Hematopoietic multipotent progenitor cell treated with erythropoietin and hydrocortisone succinate and interleukin-3 and kit ligand, for 4 days (in vitro differentiated cells): ENCODE measurements at places on chromosomes 1 and 21.

GRCh38 chr1:85330711-85331290 is 54.4 kb upstream of the BCL10 start:
- DNase-seq = no peak

DNA sequence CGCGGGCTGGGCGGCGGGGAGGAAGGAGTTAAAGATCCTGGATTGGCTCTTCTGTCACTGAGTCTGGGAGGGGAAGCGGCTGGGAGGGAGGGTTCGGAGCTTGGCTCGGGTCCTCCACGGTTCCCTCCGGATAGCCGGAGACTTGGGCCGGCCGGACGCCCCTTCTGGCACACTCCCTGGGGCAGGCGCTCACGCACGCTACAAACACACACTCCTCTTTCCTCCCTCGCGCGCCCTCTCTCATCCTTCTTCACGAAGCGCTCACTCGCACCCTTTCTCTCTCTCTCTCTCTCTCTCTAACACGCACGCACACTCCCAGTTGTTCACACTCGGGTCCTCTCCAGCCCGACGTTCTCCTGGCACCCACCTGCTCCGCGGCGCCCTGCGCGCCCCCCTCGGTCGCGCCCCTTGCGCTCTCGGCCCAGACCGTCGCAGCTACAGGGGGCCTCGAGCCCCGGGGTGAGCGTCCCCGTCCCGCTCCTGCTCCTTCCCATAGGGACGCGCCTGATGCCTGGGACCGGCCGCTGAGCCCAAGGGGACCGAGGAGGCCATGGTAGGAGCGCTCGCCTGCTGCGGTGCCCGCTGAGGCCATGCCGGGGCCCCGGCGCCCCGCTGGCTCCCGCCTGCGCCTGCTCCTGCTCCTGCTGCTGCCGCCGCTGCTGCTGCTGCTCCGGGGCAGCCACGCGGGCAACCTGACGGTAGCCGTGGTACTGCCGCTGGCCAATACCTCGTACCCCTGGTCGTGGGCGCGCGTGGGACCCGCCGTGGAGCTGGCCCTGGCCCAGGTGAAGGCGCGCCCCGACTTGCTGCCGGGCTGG is at the start of gene NPR1:
Gene NPR1 (plus strand): TSS at position 170 of the 818 bp plus-strand sequence. CDS start 421 bp downstream, at position 591.
- peak; percentile 61 for DNase-seq

GRCh38 chr1:202619505-202619904 is 90.7 kb downstream of the SYT2 start:
- no peak for DNase-seq

- DNase-seq = no peak
Measured at GRCh38 chr1:69846267-69846666, 278.5 kb downstream of the LRRC7 start.

- DNase-seq = no peak
Measured at GRCh38 chr1:43420874-43421273, 31.2 kb downstream of the SZT2 start.

DNA sequence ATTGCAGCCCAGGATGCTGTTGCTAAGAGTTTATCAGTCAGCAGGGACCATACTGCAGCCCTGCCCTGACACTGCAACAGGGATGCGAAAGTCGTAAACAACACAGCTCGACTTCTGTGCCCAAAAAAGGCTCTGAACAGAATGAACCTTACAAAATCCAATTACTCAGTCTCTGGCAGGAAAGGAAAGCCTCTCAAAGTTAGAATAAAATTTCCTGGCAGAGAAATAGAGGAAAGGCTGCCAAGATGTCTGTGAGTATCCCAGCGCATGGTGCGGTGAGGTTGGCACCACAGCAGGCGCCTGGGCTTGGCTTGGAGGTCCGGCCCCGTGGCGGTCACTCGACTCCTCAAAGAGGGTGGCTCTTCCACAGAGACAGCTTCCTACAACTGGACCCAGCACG is 185.8 kb downstream of the PCP4 start:
- DNase-seq = no peak

DNA sequence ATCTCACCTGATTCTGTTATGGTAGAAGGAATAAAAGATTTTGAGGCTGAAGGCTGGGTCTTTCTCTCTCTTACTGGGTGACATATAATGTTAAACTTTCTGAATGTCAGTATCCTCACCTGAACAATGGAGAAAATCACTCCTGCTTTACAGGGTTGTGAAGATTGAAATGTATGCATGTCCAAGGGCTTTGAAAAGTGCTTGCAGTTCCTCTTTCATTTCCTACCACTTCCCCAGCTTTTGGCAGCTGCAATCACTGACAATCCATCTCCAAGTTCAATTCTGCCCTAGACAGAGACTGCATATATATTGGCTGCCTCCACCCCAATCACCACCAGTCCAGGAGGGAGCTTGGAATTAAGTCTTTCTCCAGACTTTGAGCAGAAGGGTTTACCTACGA is 39.8 kb downstream of the FAM78B start:
- DNase-seq = no peak

DNA sequence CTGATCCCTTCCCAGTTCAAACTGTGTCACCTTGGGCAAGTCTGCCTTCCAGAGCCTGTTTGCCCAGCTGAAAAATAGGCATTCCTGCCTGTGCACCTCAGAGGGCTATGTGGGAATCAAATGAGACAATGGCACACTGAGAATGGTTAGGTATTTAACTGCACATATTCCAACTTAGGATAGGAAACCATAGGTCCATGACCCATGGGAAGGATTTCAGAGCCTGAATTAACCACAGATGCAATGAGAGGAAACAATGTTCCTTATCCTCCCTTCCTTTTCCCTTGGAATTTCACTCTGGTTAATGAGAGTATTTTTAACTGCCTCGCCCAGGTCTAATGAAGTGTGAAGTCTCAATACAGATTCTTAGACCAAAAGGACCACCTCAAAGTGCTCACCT is 12.7 kb downstream of the PAFAH2 start:
- DNase-seq = no peak

GRCh38 chr1:91821126-91821868 is 64.7 kb downstream of the TGFBR3 start:
- DNase-seq = peak; percentile 10

DNA sequence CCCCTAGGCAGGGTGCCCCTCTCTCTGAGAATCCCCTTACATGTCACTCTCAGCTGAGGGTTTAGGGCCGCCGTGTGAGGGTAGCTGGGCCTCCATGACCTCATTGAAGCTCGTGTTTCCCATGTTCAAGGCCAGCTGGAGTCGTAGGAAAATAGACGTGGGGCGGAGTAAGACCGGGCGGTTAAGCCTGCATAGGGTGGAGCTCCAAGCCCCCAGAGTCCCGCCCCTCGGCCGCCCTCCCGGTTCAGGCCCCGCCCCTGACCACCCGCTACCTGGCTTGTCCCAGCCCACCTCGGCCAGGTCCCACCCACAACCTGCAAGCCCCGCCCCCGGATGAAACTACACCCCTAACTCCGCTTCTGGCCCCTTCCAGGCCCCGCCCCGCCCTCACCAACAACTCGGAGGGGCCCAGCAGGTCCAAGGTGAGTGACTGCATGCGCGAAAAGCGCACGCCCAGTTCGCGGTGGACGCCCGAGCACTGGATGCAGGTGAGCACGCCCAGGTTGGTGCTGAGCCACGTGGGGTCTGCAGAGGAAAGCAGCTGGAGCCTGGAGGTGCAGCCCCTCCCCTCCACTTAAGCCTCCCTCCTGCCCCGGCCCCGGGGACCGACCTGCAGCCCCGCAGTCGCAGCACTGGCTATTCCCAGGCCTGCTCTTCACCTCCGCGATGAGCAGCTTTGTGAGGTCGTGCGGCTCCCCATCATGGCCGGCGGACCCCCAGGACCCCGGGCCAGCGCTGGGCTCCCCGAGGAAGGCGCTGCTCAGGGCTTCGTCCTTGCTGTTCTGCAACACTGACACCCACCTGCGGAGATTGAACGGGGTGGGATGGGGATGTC is 12.2 kb upstream of the TCEA3 start:
- peak; percentile 49 for DNase-seq

DNA sequence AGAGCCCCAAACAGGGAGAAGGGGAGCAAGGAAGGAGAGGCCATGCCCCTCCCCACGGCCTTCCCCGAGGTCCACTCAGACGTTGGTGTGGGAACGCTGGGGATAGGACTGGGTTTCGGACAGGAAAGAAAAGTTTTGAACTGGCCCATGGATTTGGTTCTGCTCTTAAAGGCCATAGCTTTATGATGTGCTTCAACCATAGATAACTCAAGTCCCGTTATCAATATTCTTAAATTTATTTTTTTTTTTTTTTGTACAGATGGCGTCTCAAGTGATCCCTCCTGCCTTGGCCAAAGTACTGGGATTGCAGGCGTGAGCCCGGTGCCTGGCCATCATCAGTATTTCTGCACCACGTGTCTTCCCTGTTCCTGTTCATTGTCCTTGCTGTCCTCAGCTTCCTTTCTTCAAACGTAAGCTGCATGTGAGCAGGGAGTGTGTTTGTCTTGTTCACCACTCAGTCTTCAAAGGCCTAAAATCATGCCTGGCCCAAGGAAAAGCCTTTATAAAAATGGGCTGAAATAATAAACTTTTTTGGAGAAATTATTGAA is 820 bp upstream of the KRTAP10-1 start:
- DNase-seq = no peak

DNA sequence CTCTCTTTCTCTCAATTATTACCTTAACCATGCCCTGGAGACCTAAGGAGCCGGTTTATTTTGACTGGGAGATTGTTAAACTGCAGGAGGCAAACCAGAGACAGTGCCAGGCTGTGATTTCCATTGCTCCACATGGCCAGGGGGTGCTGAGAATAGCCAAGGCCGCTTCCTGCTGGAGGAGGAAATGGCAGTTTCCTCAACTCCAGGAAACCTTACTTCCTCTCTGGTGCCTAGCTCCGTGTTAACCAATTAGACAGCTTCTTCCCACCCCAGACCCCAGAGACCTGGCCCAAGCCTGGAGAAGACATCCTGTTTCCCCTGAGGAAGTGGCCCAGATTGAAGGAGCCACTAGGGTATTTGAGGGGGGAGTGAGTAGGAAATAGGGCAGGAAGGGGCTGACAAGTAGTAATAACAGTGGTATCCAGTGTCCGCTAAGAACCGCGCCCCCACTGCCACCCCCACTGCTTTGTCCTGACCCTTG is 161.2 kb downstream of the PLPP3 start:
- DNase-seq = no peak

DNA sequence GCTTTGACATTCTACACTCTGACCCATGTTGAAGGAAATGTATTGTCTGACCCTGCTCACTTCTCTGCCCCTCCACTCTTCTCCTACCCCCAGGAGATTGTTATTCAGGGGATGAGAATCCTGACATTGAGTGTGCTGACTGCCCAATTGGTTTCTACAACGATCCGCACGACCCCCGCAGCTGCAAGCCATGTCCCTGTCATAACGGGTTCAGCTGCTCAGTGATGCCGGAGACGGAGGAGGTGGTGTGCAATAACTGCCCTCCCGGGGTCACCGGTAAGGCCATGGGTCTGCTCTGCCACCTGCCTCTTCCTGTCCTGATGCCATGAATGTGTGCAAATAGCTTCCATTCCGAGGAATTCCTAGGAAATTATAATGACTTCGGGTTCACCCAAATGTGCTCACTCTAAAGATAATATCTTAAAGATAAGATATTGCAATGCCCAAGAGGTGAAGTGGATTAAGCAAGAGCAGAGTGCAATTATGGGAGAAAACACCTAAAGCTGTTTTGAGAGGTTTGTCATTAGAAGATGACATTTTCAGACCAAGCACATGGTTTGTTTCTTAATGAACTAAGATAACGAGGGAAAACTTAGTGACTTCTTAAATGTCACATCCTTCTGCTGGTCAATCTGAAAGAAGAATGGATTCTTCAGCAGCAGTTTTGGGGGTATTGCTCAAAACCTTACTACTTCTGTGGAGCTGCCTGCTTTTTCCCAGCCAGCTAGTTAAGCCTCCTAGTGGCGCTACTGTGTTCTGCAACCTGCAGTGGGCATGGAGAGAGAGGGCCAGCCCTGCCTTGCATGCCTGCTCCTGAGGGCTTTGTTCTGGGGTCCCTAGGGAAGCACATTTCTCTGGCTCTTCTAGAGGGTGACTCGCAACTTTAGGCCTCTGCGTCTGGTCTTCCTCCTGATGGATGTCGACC is 41.6 kb downstream of the LAMC2 start:
- DNase-seq = peak; percentile 65

GRCh38 chr1:162660574-162660973 is 28.3 kb downstream of the DDR2 start:
- no peak for DNase-seq

GRCh38 chr21:45051580-45052434 is 22.6 kb upstream of the ADARB1 start:
- no peak for DNase-seq

- DNase-seq = no peak
Measured at GRCh38 chr1:161884475-161884874, 118.4 kb downstream of the ATF6 start.

GRCh38 chr1:2124446-2125198 is 70.0 kb downstream of the FAAP20 start:
- DNase-seq = no peak

GRCh38 chr1:198241553-198241952 is 84.8 kb downstream of the NEK7 start:
- DNase-seq = no peak

DNA sequence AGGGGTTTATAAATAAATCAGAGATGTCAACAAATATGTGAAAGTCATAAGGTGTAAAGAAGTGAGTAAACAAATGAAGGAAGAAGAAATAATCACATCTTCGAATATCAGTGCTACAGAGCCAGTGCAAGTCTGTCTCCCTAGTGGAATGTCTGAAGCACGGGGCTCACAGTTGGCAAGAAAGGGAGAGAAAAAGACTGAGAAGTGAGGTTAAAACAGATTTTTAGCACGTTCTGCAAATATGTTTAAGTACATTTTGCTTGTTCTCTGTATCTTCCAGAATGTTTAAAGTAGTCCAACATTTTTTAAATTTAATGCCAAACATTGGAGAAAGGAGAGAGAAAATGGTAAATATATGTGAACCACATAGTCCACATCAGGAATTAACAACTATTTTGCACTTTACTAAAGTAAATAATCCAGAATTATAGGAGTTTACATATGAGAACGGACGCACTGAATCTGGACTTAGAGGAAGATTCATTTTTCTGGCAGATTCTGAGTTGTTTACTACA is 682.4 kb downstream of the LTN1 start:
- DNase-seq = no peak

DNA sequence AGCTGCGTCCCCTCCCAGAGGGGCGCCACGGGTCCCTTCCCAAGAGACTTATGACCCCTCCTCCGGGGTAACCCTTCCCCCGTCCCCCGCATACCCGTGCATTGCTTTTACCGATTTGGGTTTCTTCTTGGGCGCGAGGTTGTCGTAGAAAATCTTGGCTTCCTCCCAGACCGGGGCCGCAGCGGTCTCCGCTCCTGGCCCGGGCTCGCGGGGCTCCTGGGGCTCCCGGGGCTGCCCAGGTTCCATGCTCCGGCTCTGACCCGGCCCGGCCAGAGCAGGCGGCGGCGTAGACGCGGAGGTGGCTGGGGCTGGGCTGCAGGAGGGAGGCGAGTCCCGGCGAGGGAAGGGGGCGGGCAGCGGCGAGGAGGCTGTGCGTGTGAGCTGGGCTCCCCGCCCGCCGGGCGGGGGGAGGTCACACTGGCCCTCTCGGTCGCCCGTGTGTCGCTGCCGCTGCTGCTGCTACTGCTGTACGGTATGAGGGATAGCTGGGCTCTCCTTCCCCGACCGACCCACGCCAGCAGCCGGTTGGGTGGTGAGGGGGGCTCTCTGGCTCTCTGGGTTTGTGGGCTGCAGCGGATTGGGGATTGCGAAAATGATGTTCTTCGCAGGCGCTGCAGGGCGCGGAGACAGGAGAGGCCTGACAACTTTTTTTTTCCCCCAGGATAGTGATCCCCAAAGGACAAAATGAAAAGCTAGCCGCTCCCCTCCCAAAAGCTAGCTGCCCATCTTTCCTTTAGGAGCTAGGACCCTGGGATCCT is at the start of gene NT5C1A:
Gene NT5C1A (minus strand): TSS at position 315 of the 758 bp plus-strand sequence. CDS start 69 bp downstream, at position 246.
- DNase-seq = peak; percentile 28

GRCh38 chr1:18654599-18654998 is 24.0 kb downstream of the PAX7 start:
- no peak for DNase-seq
